ENCODE measurements at places on chromosomes 12 and 14.
A peak's percentile ranks its signal among the peaks of the same experiment; 100 is the strongest.

DNA sequence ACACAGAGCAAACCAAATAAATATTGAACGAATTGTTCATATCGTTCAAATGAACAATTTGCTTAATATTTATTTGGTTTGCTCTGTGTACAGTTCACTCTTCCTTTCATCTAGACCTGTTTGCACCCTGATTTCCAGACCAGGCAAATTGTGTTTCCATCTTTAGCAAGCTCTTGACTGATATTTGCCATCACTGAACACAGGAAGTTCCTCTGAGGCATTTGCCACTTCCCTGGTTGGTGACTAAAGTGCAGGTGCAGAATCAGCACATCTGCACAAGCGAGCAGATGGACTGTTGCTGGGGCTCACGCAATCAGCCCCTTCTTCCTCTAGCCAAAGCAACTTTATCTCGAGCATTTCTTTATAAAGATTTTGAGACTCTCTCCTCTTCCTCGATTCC is 112.9 kb downstream of the DAAM1 start:
- peak; percentile 96 for DNase-seq

- DNase-seq, result no peak
Observed at GRCh38 chr12:108090107-108090899, 38.8 kb upstream of the WSCD2 start.

GRCh38 chr12:40336573-40337199 is 111.9 kb downstream of the LRRK2 start:
- DNase-seq, result peak; percentile 28

DNA sequence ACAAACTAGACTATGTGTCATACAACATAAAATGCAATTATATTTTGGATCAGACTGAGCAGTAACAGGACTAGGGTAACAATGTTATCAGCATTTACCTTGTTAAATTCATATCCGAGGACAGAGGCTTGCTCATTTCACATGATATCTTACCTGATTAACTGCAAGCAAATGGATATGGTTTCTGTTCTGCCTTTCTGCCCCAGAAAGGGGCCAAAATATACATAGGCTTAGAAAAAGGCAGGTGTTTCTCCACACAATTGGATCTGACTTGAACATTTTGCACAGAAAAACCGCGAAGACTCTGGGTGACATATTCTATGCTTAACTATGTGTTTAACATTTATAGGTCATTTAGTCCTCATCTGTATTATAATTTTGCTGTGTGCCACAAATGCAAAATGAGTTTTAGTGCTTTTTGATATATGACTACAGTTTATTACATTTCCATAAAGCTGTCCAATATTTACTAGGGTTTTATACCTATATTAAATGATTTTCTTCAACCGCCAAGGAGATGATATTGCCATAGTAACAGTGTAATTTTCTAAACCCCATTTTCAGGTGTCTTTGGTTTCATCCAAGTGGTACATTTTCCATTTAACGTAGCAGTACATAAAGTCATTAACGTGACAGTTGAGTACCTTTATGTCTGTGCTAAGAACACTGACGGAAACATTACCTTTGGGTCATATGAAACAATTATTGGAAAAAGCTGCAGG is 249.3 kb upstream of the KRR1 start:
- peak; percentile 83 for DNase-seq

DNA sequence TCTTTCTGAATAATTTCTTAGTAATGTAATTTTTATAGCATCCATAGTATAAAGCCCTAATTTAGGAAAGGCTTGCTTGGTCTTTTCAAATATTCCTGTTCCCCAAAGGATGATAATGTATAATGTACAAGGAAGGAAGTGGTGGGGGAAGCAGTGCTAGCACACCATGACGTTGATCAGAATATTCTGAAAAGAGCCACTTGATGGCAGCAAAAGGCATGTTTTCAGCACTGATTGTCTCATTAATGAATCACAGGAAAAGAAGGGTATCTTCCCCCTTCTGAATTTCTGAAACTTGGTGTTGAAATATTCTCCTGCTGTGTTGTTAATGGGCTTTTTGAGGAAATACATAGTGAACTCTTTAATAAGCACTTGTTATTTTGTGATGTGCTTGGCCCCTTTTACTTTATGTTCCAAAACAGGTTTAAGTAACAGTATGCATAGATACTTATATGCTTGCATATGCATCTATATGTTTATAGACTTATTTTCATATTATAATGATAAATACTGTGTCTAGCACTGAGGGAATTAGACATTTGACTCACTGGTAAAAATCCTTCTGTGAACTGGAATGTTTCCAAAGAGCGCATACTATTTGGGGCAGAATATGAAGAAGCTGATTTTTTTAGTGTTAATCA is 122.0 kb downstream of the TMEM117 start:
- peak; percentile 46 for DNase-seq

GRCh38 chr12:15180325-15180724 is 40.9 kb downstream of the RERG start:
- no peak for DNase-seq
